Central memory CD8-positive, alpha-beta T cell (primary cell): ENCODE measurements at places on chromosomes 6 and 20.

DNA sequence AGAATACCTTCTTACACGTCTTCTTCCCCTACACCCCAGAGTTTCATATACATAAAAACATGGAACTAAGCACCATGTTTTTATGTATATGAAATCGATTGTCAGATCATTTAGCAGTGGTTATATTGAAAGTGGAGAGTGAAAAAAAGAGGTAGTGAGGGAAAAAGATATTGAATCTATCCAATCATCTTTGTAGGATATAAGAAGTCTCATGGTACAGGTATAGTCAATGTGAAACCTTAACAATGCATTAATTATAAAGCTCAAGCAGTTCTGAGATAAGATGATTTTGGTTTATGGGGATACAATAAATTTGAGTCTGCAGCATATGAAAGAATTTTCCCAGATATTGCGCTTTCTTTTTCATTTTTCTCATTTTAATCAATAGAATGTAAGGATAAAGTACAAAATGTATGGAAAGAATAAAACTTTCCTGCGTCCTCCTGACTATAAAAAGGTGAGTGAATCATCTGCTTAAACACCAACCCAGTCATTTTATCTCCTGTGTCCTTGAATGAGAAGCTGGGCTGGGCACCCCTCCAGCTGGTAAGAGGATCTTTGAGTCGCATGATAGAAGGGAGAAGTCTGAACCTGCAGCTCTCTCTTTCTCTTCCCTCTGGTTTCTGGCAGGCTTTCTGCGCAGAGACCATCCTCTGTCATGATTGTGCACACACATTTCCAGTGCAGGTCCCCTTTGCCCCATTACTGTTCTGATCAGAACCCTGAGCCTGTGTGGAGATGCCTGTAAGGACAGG, 28.1 kb upstream of the AKIRIN2 start:
- DNase-seq, result no peak
- peaks cover 13% of the 10 kb centered on the region for H3K4me1 ChIP-seq
- no peak overlapping the region for H3K27ac ChIP-seq
- no peaks in the 10 kb centered on the region for H3K36me3 ChIP-seq
- no peaks in the 10 kb centered on the region for H3K27me3 ChIP-seq

GRCh38 chr6:163943607-163944385, 529.3 kb downstream of the QKI start:
- H3K4me1 ChIP-seq, result no peaks in the 10 kb centered on the region
- H3K4me3 ChIP-seq, result no peak overlapping the region
- H3K27ac ChIP-seq, result no peak overlapping the region
- no peaks in the 10 kb centered on the region for H3K36me3 ChIP-seq
- peaks cover 84% of the 10 kb centered on the region for H3K27me3 ChIP-seq

- no peaks in the 10 kb centered on the region for H3K27me3 ChIP-seq
- H3K27ac ChIP-seq, result no peak overlapping the region
- H3K36me3 ChIP-seq, result no peaks in the 10 kb centered on the region
- no peak for DNase-seq
- H3K4me1 ChIP-seq, result no peaks in the 10 kb centered on the region
Measured at GRCh38 chr6:128265706-128266105, 254.7 kb downstream of the PTPRK start.

- no peak for DNase-seq
- H3K4me3 ChIP-seq, result no peak overlapping the region
- H3K27ac ChIP-seq, result no peak overlapping the region
- H3K36me3 ChIP-seq, result peaks cover 15% of the 10 kb centered on the region
- H3K27me3 ChIP-seq, result peaks cover 60% of the 10 kb centered on the region
Measured at GRCh38 chr20:63011798-63012197, 5.0 kb upstream of the BHLHE23 start.

GRCh38 chr6:77463308-77463860, at the start of gene HTR1B:
TSS of gene HTR1B (minus strand) at chr6:77463491. CDS start at chr6:77463403, 88 bp downstream.
- no peak for DNase-seq
- peak within 1 kb of the TSS; percentile 58 for H3K4me3 ChIP-seq
- H3K36me3 ChIP-seq, result peaks cover 6% of the 10 kb centered on the region
- H3K4me1 ChIP-seq, result peaks cover 23% of the 10 kb centered on the region
- H3K27me3 ChIP-seq, result peaks cover 52% of the 10 kb centered on the region

DNA sequence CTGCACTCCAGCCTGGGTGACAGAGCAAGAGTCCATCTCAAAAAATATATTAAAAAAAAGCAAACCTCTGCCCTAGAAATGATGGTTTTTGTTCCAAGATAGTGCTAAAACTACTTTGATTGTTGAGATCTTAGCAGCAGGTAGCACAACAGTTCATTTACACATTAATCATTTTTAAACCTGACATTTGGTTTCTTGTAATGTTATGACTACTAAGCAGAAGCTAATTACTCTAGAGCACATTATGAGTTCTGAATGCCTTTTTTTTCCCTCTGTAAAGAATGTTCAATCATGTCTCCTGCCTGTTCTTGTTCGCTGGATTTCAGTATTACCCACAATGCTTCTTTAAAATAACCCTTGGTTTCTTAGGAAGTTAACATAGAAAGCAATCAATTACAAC, 24.7 kb upstream of the PHF3 start:
- no peak overlapping the region for H3K27ac ChIP-seq
- no peaks in the 10 kb centered on the region for H3K4me1 ChIP-seq
- no peak overlapping the region for H3K4me3 ChIP-seq
- H3K36me3 ChIP-seq, result no peaks in the 10 kb centered on the region
- H3K27me3 ChIP-seq, result peaks cover 19% of the 10 kb centered on the region

DNA sequence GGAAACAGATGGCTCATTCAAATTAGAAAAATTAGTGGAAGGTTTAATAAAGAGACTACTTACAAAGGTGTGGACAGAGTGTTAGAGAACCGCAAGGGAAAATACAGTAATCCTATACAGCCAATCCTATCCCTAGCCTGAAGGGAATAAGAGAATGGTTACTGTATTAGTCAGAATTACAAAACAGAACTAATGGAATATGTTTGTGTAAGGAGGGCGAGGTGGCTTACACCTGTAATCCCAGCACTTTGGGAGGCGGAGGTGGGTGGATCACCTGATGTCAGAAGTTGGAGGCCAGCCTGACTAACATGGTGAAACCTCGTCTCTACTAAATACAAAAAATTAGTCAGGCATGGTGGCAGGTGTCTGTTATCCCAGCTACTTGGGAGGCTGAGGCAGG, 16.3 kb upstream of the TRPC4AP start:
- DNase-seq, result no peak
- H3K4me1 ChIP-seq, result no peaks in the 10 kb centered on the region
- no peak overlapping the region for H3K27ac ChIP-seq
- no peak overlapping the region for H3K4me3 ChIP-seq
- H3K27me3 ChIP-seq, result no peaks in the 10 kb centered on the region

- peaks cover 15% of the 10 kb centered on the region for H3K27me3 ChIP-seq
- H3K36me3 ChIP-seq, result peaks cover 19% of the 10 kb centered on the region
- no peak overlapping the region for H3K27ac ChIP-seq
- no peak overlapping the region for H3K4me3 ChIP-seq
- no peak for DNase-seq
Measured at GRCh38 chr20:63097336-63097831, 90.6 kb upstream of the BHLHE23 start.

- no peaks in the 10 kb centered on the region for H3K36me3 ChIP-seq
- no peak for DNase-seq
- H3K27ac ChIP-seq, result no peak overlapping the region
- peaks cover 4% of the 10 kb centered on the region for H3K4me1 ChIP-seq
Measured at GRCh38 chr6:160766989-160767646, 65.1 kb downstream of the PLG start.

GRCh38 chr6:4924661-4925271, 79.1 kb downstream of the RPP40 start:
- peaks cover 2% of the 10 kb centered on the region for H3K36me3 ChIP-seq
- H3K4me3 ChIP-seq, result no peak overlapping the region
- H3K27ac ChIP-seq, result no peak overlapping the region
- H3K4me1 ChIP-seq, result peaks cover 37% of the 10 kb centered on the region
- no peak for DNase-seq
- H3K27me3 ChIP-seq, result no peaks in the 10 kb centered on the region
